ENCODE measurements at places on chromosomes 2 and 18.

GRCh38 chr2:207528980-207529329 lies 807 bp upstream of the CREB1 start:
- DNase-seq: no peak

DNA sequence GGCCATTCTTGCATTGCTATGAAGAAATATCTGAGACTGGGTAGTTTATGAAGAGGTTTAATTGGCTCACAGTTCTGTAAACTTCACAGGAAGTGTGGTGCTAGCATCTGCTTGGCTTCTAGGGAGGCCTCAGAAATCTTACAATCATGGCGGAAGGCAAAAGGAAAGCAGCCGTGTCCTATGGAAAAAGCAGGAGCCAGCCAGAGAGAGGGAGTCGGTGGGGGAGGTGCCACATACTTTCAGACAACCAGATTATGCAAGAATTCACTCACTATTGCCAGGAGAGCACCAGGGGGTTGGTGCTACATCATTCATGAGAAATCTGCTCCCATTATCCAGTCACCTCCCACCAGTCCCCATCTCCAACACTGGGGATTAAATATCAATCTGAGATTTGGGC lies 64.1 kb downstream of the CPS1 start:
- DNase-seq: no peak

- DNase-seq: no peak
Measured at GRCh38 chr2:42933824-42934254, 141.5 kb upstream of the HAAO start.

- no peak for DNase-seq
Measured at GRCh38 chr2:107511970-107512789, 314.5 kb upstream of the RGPD4 start.

GRCh38 chr2:217853301-217853881 lies 149.4 kb downstream of the TNS1 start:
- DNase-seq: no peak

DNA sequence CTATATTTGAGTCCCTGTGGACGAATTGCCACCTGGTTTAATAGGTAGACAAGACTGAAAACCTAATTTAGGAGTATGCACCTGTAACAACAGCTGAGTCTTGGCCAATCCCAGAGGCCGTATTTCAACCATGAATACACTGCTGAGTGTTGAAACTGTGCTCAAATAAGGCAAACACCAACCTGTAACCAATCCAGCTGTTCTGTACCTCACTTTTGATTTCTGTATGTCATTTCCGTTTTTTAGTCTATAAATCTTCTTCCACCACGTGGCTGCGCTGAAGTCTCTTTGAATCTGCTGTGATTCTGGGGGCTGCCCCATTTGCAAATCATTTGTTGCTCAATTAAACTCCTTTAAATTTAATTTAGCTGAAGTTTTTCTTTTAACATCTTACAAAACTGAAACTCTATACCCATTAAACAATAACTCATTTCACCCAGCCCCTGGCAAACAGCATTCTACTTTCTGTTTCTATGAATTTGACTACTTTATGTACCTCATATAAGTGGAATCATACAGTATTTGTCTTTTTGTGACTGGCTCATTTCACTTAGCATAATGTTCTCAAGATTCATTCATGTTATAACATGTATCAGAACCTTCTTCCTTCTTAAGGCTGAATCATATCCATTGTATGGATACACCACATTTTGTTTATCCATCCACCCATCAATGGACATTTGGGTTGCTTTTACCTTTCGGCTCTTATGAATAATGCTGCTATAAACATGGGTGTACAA lies 7.5 kb upstream of the YPEL5 start:
- DNase-seq: no peak

- peak; percentile 10 for DNase-seq
Measured at GRCh38 chr2:52810460-52810859, 957.1 kb upstream of the CHAC2 start.

DNA sequence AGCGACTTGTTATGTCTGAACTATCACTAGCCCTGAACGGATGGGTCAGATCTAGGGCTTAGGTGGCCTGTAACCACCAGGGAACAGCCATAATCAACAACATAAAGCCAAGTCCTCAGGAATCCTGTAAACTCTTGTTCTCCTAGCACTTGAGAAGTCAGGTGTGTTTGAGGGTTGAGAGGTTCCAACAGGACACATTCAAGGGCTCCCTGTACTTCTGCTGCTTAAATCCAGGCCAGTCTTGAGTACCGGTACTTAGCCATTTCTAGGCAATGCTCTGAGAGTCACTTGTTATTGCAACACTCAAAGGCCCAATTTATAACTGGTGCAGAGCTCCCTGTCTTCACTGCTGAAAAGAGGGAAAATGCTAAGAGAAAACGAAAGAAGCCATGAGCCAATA lies 21.6 kb upstream of the SLC40A1 start:
- no peak for DNase-seq

DNA sequence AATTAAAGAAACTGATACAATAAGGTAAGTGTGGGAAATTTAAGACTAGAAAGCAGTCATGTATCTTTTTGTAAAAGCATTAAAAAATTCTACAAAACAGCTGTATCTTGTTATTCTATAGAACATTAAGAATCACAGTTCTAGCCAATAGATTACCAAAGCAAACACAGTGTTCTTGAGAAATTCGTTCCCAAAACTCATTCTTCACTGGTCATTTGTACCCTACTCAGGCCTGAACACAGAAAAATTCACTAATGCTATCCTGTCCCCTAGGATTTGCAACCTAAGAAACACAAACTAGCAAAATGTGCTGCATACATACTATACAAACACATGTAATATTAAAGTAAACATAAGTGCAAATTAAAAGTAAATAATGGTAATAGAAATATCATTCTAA lies 29.1 kb downstream of the ERMN start:
- DNase-seq: no peak

DNA sequence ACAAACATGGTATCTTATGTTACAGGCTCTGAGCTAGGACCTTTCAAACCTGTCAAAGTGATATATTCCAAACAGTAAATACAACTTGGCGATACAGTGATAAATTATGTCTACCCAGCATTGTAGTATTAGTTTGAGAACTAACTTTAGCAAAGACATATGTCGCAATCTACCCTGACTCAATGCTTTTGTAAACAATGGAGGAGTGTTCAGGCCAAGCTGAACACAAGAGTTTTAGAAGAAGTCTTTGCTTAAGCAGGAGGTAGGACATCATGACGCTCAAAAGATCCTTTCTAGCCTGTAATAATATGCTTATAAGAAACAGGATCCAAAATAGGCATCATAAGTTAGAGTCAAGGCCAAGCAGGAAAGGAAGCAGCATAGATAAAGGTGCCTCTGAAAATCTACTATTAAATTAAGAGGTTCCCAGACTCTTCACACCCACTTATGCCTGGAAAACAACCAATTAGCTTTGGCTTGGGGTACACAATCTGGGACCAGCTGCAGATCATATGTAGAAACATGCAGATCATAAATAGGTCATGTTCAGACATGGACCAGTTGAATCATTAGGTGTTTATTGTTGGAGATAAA lies 132.5 kb downstream of the CSRNP3 start:
- DNase-seq: no peak

GRCh38 chr2:34806891-34807290 lies 1207.8 kb upstream of the FAM98A start:
- DNase-seq: no peak

GRCh38 chr18:14085770-14086457 lies 46.3 kb downstream of the ZNF519 start:
- no peak for DNase-seq

- DNase-seq: no peak
Measured at GRCh38 chr2:232721882-232722281, 24.8 kb downstream of the GIGYF2 start.

- DNase-seq: no peak
Measured at GRCh38 chr2:21015281-21015645, 28.6 kb downstream of the APOB start.

DNA sequence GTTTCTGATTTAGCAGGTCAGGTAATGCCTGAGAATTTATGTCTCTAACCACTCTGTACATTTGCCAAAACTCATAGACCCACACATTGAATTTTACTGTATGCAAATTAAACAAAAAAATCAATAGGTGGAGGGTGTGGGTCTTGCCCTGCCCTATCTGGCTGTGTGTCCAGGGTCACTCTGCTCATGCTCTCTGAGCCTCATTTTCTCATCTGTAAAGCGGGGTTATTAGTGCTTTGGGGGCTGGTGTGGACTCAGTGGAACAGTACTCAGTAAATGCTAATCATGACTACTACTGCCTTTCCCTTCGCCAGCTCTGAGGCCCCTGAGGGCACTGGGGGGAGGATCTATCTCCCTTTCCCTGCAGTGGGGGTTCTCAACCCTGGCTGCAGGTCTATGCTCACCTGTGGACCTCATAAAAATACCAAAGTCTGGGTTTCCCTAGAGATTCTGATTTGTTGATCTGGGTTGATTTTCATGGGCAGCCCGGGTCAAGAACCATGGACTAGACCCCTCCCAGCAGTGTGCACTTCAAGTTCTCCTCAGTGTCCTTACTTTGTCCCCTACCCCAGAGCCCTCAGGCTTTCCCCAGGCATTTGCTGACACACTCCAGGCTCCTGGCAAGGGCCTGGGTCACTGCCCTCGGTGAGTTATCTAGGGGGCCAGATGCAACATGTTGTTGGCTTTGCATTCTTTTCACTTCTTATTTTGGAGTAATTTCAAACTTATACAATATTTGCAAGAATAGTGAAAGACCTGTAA lies 27.5 kb downstream of the MTHFD2 start:
- DNase-seq: no peak
